ENCODE measurements at places on chromosomes 1 and 21. TPM values are rescaled to one million over a fixed set of nuclear protein-coding genes. Genes with fewer than 3 reads are reported as not detected.

The DMRTA2 gene
- 0.16 TPM for polyA plus RNA-seq

The GPATCH4 gene
- polyA plus RNA-seq = 32.0 TPM

The USH2A gene
- 0.04 TPM for polyA plus RNA-seq

The FAM151A gene
- polyA plus RNA-seq = 0.26 TPM

The KIF14 gene
- 4.2 TPM for polyA plus RNA-seq

The MAP1LC3C gene
- polyA plus RNA-seq = 20.2 TPM

The CD55 gene
- polyA plus RNA-seq = 19.9 TPM

The PIGK gene
- 26.7 TPM for polyA plus RNA-seq

The FAM163A gene
- polyA plus RNA-seq = 0.26 TPM

The IL19 gene
- not detected for polyA plus RNA-seq

The SPRR2B gene
- not detected for polyA plus RNA-seq

The FCRL5 gene
- polyA plus RNA-seq = not detected

The SYT14 gene
- 0.73 TPM for polyA plus RNA-seq

The TSPAN2 gene
- polyA plus RNA-seq = 14.4 TPM

The SLC44A5 gene
- polyA plus RNA-seq = 0.23 TPM

The DMBX1 gene
- not detected for polyA plus RNA-seq

The FAM72C gene
- polyA plus RNA-seq = 2.4 TPM

The UBE2U gene
- not detected for polyA plus RNA-seq

The OMA1 gene
- 13.1 TPM for polyA plus RNA-seq

The TFF2 gene
- not detected for polyA plus RNA-seq

The UBE4B gene
- polyA plus RNA-seq = 44.9 TPM

The CRB1 gene
- 0.43 TPM for polyA plus RNA-seq

The ASCL5 gene
- polyA plus RNA-seq = 0.16 TPM

The CPTP gene
- polyA plus RNA-seq = 17.1 TPM

The DLGAP3 gene
- polyA plus RNA-seq = 0.15 TPM

The FAAH gene
- 17.0 TPM for polyA plus RNA-seq

The PIAS3 gene
- 38.7 TPM for polyA plus RNA-seq

The CELA3A gene
- 0.21 TPM for polyA plus RNA-seq

The KLHDC9 gene
- polyA plus RNA-seq = 1.4 TPM

The SASS6 gene
- polyA plus RNA-seq = 5.2 TPM

The GON4L gene
- polyA plus RNA-seq = 27.5 TPM

The SH2D2A gene
- 0.98 TPM for polyA plus RNA-seq

The CD247 gene
- polyA plus RNA-seq = 0.46 TPM

The GPR153 gene
- polyA plus RNA-seq = 26.1 TPM

Data from muscle of back (tissue), 13 donors.